ENCODE measurements at places on chromosomes 5 and 9.

DNA sequence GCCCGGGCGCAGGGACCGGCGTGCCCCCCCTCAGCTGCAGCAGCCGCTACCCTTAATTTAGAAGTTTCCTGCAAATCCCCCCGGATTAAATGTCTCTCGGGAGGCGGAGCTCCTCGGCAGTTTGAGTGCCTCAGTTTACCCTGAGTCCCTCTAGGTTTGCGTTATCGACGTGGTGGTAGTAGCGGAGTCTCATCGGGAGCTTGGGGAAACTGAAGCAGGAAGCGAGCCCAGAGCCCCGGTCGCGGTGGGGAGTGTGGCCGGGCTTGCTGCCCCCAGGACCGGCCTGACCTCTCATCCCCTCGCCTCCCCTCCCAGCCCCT is 529 bp upstream of the TPM2 start:
- no peak for DNase-seq

DNA sequence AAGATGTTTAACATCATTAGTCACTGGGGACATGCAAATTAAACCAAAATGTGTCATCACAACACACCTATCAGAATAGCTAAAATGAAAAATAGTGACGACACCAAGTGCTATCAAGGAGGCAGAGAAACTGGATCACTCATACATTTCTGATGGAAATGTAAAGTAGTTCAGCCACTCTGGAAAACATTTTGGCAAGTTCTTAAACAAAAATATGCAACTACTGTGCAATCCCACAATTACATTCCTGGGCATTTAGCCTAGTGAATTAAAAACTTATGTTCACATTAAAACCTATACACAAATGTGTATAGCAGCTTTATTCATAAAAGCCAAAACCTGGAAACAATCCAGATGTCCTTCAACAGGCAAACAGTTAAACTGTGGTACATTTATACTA is 53.1 kb downstream of the SVEP1 start:
- DNase-seq = no peak

DNA sequence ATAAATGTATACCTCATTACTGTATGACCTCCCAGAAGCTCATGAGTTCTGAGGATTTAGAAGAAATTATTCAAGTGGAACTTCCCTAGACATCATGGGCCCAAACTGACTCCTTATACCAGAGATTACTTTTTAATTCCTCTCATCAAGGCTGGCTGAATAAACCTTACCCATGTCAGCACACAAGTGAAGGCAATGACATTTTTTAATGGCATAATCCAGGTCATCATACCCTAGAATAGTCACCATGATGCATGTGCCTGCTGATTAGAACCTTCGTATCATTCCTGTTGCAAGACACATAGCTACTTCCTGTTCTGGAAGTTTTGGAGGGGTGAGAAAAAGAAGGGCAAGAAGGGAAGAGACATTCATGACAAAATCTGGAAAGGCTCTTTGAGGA is 49.8 kb upstream of the IFNK start:
- DNase-seq = no peak

- DNase-seq = no peak
Observed at GRCh38 chr5:67146574-67146973, 50.0 kb downstream of the CD180 start.

- DNase-seq = no peak
Observed at GRCh38 chr5:60649288-60649917, 50.6 kb downstream of the DEPDC1B start.

DNA sequence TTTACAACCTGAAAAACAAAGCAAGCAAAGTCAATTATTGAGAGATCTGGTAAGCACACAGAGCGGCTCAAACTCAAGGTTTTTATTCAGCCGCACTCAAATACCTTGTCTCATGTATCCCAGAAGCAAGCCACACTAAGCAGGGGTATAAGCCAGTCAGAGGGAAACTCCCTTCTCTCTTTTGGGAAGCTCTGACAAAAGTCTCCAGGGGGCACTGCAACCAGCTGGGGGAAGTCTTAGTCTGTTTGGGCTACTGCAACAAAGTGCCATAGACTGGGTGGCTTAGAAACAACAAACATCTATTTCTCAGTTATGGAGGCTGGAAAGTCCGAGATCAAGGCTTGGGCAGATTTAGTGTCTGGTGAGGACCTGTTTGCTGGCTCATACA is 246.0 kb downstream of the ENC1 start:
- no peak for DNase-seq

GRCh38 chr9:108751369-108751768 is 104.4 kb downstream of the ACTL7B start:
- no peak for DNase-seq

DNA sequence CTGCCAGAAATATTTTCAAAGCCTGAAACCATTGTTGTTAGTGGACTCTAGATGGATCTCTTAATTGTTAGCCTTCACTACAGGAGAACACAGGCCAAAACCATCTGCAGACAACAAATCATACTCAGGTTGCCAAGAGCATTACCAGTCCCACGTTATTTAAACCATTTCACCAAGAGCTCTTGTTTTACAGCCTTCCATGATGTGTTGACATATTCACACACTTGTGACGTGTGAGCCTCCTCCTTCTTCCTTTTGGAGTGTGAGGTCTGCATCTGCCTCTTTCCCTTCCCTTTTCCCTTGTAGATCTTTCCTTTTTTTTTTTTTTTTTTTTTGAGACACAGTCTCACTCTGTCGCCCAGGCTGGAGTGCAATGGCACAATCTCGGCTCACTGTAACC is 279.0 kb downstream of the AUH start:
- no peak for DNase-seq

- DNase-seq = no peak
Observed at GRCh38 chr9:90088434-90088833, 483.6 kb downstream of the GADD45G start.

- DNase-seq = no peak
Observed at GRCh38 chr9:70049236-70049635, 5.6 kb downstream of the MAMDC2 start.

- no peak for DNase-seq
Observed at GRCh38 chr9:76395381-76395780, 1.2 kb upstream of the RFK start.

DNA sequence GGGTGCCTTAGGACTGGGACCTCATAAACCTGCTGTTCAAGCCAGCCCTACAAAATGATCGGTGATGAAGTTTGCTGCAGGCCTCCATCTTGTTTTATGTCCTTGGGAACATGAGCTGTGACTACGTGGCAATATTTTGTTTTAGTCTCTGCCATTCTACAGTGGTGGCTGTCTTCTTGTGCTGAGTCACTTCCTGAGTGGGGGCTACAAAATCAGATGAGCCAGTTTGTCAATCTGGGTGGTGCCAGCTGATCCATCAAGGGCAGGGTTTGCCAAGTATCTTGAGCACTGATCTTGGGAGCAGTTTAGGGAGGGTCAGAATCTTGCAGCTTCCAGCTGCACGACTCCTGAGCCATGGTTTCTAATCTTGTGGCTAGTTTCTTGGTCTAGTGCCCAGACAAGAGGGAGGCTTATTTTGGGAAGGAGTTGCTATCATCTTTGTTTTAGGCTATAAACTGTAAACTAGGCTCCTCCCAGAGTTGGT is 94.7 kb downstream of the YTHDC2 start:
- DNase-seq = no peak

GRCh38 chr5:643811-644271 is 31.7 kb downstream of the CEP72 start:
- no peak for DNase-seq

- no peak for DNase-seq
Observed at GRCh38 chr5:59564895-59565294, 328.6 kb downstream of the PDE4D start.

DNA sequence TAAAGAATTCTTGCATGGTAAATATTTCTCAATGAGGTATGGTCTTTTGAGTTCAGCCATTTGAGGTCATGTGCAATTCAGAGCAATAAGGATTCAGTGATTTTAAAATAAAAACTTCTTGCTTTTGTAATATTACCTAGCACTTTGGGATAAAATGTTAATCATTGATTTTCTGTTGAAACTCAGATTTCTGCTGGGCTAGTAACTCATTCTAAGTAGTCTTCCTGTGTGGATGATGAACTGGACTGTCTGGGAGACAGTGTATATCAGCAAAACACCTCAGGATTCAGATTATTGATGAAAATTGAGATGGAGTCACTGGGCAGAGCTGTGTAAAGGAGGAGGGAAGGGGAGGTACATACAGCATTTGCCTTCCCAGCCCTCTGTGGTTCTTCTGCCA is 10.8 kb upstream of the PSAT1 start:
- DNase-seq = no peak

- DNase-seq = no peak
Observed at GRCh38 chr5:25688156-25688555, 1043.4 kb upstream of the CDH10 start.

GRCh38 chr5:41371738-41372137 is 138.7 kb downstream of the PLCXD3 start:
- no peak for DNase-seq

DNA sequence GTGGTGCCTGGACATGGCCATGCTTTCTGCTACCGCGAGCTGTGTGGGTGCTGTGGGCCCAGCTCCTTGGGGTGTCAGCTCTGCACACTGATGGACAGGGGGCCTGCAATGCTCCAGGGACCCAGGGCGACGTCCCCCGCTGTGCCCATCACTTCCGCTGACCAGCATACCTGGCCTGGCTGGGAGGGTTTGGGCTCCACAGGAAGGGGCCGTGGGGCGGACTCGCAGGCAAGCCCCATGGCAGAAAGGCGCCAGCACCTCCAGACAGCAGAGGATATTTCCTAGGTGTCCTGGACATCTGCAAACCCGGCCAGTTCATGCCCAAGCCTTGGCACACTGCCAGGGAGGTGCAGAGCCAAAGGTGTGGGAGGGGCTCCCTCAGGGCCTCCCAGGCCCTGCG is 295.8 kb upstream of the IRX4 start:
- no peak for DNase-seq

DNA sequence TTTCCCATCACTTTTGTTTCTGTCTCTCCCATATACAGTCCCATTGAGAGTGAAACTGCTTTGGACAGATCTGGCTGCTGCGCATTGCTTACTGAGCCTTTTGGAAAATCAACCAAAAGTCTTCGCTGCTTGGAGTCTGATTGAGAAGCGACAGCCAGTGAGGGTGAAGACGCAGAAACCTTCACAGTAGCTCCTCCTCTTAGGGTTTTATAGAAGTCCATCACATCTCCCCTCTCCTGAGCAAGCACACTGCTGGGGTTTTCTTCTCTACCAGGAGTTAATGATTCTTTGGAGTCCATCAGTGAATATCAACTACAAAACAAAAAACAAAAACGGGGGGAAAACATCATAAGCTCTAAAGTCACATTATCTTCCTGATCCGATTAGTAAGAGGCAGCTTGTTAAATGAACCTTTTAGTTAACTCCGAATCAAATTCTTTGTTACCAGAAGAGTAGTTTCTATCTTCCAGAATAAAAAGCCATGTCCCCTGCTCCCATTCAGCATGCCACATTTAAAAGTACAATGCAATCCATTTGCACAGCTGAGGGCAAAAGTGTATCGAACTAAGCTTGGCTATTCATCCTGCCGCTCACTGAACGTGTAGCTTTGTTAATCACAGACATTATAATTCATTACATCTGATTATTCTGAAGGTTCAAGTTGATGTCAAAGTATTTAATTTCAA is 2.8 kb downstream of the NR3C1 start:
- DNase-seq = no peak

DNA sequence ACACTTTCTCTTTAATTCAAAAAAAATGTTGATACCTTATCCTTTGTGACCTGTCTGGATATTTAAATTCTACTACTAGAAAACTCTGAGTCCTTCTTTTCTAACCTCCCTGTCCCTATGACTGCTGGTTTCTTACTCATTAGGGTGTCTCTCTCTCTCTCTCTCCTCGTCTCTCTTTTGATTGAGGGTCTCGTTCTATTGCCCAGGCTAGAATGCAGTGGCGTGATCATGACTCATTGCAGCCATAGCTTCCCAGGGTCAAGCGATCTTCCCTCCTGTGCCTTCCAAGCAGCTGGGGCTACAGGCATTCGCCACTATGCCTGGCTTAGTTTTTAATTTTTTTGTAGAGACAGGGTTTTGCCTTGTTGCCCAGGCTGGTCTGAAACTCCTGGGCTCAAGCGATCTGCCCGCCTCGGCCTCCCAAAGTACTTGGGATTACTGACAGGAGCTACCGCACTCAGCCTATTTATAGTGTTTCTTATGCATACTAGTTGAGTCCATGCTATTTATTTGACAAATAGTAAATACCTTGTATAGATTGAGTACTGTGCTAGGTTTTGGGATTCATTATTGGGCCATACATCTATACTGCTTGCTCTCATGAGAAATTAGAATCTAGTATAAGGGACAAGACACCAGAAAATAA is 61.9 kb downstream of the NSD1 start:
- no peak for DNase-seq

- DNase-seq = no peak
Observed at GRCh38 chr9:124839612-124840299, 13.5 kb upstream of the WDR38 start.

GRCh38 chr5:58927181-58927580 is 344.3 kb downstream of the RAB3C start:
- DNase-seq = no peak

DNA sequence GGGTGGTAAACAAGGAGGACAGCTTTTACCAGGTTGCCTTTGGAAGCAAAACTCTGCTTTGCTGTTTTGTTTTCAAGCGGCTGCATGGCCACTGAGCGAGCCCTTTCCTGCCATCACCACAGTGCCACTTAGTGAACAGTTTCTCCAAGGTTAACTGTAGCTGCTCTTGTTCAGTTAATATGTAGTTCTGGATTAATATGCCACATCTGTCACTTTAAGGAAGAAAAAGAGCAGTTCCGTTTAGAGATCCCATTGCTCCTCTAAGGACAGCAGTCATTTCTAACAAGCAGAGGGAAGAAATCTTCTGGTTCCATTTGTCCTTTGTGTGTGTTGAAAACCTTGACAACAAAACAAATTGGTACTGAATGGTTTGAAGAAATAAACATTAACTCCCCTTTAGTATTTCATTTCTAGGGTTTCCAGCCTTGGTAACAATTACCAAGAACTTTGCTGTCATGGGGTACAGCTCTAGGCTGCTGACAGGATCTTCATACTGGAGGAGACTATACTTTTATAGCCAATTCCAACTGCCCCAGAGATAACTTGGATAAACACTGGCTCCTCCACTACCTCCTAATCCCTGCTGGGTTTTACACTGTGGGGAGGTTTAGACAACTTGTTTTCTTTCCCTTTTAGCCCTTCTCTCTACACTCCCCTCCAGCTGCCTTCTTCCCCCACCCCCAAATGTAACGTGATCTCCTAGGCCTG is 10.3 kb upstream of the ABL1 start:
- no peak for DNase-seq

GRCh38 chr5:14321936-14322335 is 178.8 kb downstream of the TRIO start:
- no peak for DNase-seq

DNA sequence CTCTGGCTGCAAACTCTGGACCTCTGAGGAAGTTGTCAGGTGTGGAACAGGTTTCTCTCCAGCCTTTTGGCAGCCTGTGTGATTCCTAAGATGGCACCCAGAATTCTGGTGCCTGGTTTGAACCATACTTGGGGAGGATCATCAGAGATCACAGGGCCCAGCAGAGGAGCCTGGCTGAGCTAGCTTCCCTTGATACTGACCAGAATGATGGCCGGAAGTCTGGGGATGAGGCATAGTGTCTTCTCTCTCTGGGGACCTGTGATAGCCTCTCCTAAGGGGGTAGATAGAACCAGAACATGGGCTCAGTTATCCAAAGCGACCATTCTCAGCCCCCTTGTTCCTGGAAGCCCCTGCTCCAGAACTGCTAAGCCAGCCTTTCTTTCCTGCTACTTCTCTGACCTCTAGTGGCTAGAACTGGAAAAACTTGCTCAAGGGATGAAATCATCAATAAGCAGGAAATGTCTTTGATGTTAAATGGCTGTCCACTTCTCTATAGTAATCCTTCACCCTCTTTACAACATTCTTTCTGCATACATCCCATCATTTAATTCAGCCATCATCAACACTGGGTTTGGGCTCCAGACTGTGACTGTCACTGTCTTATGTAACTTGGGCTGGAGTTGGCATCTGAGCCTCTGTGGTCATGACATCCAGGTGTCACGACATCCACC is 55.1 kb downstream of the C9orf152 start:
- no peak for DNase-seq
